ENCODE measurements at places on chromosomes 11 and 22.

GRCh38 chr22:37219533-37219932 lies 7.3 kb upstream of the SSTR3 start:
- DNase-seq, result no peak

- DNase-seq, result no peak
These were observed 2.3 kb downstream of the PMM1 start for GRCh38 chr22:41587347-41587723.

- no peak for DNase-seq
These were observed 5.9 kb downstream of the DBX1 start for GRCh38 chr11:20154381-20154780.

DNA sequence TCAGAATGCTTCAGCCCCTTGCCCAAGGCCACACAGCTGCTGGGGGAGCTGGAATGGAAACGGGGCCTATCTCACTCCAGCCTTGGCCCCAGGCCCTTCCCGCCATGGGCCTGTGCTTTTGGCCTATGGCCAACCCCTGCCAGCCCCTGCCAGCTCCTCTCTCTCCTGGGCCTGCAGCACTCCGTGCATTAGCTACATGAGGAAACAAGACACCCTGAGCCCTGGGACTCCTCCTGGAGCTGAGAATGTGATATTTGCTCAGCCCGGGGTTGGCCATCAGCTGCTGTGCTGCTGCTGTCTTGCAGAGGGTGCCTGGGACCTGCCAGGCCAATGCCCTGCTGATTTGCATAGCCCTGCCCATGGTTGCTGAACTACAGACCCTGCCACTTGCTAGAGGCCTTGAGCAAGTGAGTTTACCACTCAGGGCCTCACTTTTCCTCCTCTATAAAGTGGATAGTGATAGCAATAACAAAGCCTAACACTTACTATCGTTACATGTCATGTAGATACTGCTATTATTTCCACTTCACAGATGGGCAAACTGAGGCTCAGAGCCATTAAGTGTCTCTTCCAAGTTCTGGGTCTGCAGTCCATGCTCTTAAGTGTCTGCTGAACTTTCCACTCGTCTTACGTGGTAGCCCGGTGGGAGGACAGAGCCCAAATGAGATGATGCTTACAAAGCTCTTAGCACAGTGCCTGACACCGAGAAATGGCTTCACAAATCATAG lies 99.6 kb downstream of the KIAA1671 start:
- no peak for DNase-seq

- DNase-seq, result no peak
These were observed 6.0 kb upstream of the PAK1 start for GRCh38 chr11:77479746-77480352.

- no peak for DNase-seq
These were observed 98.2 kb downstream of the MSANTD4 start for GRCh38 chr11:105923807-105924206.

- DNase-seq, result no peak
These were observed 3.6 kb upstream of the MED15 start for GRCh38 chr22:20503816-20504215.

GRCh38 chr11:2508793-2509192 lies 64.0 kb downstream of the KCNQ1 start:
- no peak for DNase-seq

DNA sequence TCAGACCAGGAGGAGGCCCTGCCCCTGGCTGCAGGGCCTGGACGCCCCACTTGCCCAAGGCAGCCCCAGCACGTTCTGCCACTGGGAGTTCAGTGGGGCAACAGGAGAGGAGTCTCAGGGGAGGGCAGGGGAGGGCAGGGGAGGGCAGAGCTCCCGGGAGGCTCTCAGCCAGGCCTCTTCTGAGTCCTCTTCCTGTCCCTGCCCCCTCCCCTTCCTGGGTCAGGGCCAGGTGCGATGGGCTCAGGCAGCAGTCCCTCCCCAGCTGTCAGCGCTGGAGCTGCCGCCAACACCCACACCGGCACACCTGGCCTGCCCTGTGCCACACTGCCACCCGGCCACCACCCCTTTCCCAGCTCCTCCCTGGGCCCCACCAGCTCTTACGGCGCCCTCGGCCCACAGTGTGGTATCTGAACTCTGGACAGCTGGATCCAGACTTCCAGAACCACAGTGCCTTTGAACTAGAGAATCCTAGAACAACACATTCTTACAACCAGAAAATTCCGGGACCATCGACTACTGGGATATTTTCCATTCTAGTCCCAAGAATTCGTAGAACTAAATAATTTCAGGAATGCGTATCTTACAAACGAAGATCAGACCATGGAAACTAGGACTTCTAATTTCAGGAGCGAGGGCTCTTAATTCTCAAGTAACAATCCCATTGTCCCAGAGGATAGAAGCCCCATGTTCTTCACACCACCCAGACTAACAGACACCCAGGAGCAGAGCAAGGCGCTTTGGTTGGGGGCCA lies 21.8 kb downstream of the RPL3 start:
- no peak for DNase-seq

DNA sequence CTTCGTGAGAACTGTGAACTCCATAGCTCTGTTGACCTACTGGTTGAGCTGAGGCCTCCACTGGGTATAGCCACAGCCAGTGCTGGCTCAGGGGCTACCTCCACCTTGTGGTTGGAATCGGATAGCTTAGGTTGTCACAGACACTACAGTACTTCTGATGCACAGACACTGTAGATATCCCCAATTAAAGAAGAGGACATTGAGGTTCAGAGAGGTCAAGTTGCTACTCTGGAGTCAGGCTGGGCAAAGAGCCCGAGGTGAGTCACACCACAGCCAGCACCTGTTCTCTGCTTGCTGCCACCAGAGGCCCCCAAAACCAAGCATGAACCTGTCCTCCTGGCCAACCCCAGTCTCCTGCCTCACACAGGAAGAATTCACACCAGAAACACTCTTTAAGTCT lies 5.4 kb downstream of the UFD1 start:
- DNase-seq, result no peak

- DNase-seq, result no peak
These were observed 146.3 kb downstream of the WNT7B start for GRCh38 chr22:45830531-45831245.

- no peak for DNase-seq
These were observed 130.4 kb downstream of the UVRAG start for GRCh38 chr11:75945446-75945845.

GRCh38 chr11:73997120-73997770 lies 11.6 kb downstream of the UCP3 start:
- DNase-seq, result no peak
